Right ventricle myocardium inferior (tissue), 1 donor: ENCODE measurements at places on chromosomes 13 and 19. TPM values are rescaled to one million over a fixed set of nuclear protein-coding genes. Genes with fewer than 3 reads are reported as not detected.
A peak's percentile ranks its signal among the peaks of the same experiment; 100 is the strongest.

- DNase-seq, result no peak
Measured at GRCh38 chr19:17718550-17718946, 732 bp upstream of the MAP1S start.

GRCh38 chr19:17496337-17496997, 15.0 kb upstream of the PGLS start:
- peak; percentile 87 for DNase-seq

DNA sequence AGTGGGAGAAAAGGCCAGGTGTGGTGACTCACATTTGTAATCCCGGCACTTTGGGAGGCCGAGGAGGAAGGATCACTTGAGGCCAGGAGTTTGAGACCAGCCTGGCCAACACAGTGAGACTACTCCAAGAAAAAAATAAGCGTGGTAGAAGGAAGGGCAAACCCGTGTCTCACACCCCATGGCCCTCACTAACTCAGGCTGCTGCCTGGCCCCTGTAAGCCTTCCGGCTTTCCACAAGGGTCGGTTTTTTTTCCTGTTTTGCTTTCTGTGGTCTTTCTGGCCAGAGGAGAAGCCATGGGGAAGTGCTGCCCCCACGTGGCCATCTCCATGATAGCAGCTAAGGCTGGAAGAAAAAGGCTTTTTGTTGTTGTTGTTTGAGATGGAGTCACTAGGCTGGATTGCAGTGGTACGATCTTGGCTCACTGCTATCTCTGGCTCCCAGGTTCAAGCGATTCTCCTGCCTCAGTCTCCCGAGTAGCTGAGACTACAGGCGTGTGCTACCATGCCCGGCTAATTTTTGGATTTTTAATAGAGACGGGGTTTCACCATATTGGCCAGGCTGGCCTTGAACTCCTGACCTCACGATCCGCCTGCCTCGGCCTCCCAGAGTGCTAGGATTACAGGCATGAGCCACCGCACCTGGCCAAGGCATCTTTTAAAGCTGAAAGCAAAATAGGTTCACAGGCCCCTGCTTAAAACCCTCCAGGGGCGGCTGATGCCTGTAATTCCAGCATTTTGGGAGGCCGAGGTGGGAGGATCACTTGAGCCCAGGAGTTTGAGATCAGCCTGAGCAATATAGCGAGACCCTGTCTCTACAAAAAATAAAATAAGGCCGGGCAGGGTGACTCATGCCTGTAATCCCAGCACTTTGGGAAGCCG, 7.5 kb upstream of the ARHGEF18 start:
- DNase-seq, result peak; percentile 90

Gene PLPPR2
- 17.7 TPM for total RNA-seq

GRCh38 chr13:63287926-63288325, 1872.3 kb upstream of the PCDH20 start:
- no peak for DNase-seq

GRCh38 chr13:89269737-89270136, 1598.6 kb downstream of the SLITRK5 start:
- DNase-seq, result no peak

GRCh38 chr13:80340651-80341100, 250 bp downstream of the SPRY2 start:
- no peak for DNase-seq

Gene ADGRE2
- 0.87 TPM for total RNA-seq

Gene SERP2
- 15.7 TPM for total RNA-seq

Gene CLDND2
- total RNA-seq, result 1.7 TPM

DNA sequence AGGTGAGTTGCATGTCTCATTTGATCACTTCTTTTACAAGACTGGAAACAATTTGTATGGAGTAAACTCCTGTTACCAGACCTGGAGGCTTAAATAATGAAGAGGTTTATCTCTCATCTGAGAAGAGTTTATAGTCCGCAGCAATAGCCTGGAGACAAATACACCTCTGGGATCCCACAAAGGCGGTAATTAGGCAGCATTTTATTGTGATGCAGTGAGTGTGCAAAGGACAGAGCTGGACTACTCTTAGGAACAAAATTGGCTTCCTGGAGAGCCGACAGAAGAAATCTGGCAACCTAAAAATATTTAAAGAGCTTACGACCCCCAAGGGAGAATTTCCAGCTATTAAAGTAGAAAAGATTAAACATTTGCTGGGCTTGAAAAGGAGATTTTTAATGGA, 11.8 kb upstream of the KATNAL1 start:
- DNase-seq, result no peak

DNA sequence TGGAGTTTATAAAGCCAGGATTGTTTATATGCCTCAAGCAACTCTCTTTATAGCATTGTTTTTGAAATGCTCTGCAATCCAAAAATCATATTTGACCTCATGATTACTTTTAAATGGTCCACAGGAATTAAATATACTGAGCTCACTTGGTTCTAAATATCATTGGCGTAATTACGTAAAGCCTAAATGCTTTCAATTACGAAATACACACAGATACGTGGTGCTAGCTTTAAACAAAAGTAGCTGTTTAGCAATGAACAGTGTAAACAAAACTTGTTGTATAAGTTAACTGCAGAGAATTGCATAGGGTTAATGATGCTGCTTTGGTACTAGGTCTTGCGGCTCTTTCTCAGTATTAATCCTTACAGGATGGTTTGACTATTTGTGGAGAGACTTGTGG, 346.6 kb downstream of the COG6 start:
- no peak for DNase-seq

- peak; percentile 77 for DNase-seq
Measured at GRCh38 chr19:10503002-10503789, at the start of gene KEAP1. TSS of gene KEAP1 (minus strand) at chr19:10503356. CDS start at chr19:10500033, 3,323 bp downstream.

Gene IGFLR1
- 5.1 TPM for total RNA-seq

DNA sequence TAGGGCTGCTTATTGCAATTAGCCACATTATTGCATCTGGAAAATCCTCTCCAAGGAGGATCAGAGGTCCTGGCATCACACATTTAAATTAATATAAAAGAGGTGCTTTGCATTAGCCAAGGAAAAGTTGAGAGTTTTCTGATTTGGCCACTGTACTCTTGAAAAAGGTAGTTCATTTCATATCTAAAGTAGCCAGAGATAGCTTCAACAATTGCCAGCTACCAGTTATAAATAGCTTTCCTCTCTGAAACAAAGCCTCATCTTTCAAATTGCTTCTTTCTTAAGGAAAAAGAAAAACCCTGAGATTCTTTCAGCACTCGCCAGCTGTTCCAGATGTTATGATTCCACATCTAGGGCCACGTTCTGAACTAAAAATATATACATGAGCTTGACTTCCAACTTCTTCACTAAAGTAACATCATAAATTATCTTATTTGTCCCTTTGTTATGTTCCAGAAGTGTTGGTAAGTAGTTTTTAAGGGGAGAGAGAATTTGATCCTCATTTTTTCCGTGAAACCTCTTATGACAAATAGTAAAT, 69.6 kb downstream of the ERCC5 start:
- DNase-seq, result no peak

- peak; percentile 16 for DNase-seq
Measured at GRCh38 chr19:2255112-2255845, 938 bp downstream of the JSRP1 start.

DNA sequence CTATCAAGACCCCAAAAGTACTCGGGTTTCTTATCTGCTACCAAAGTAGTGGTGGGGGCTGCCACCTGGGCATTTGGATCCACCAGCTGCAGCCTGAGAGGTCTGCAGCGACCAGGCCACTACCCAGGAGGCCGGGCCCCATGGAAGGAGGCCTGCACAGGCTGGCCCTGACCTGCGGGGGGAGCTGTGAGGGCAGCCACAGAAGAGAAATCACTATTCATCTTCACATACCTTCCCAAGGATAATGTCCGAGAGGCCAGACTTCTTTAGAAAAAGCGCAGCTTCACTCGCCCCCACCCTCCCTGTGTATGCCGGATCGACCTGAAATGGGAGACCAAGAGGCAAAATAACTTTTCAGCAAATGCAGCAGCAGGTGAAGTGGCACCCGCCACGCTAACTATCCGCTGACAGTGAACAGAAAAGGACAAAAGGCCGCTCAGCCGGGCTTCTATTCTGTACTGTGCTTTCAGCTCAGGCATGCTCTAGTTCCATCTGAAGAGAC, 30.1 kb downstream of the EPS15L1 start:
- DNase-seq, result no peak
